ENCODE measurements at places on chromosomes 4 and X.

- DNase-seq: no peak
Measured at GRCh38 chr4:87848622-87849351, 16.0 kb downstream of the MEPE start.

DNA sequence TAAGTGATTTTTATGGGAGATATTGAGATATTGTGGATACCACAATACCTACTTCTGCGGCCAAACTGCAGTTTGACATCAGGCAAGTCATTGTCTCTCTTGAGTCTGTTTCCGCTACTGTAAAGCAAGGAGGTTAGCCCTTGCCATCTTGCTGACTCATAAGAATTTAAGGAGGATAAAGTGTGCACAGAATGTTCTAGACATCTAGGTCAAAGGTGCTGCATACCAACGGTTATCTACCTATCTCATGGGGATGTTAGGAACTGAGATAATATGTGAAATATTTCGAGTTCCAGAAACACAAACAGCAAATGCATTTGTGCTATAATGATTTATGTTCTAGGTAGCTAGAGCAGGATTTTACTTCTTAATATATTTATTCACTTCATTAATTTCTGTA is 211.5 kb upstream of the NR3C2 start:
- DNase-seq: no peak

- DNase-seq: no peak
Measured at GRCh38 chr4:108276690-108277089, 108.0 kb upstream of the LEF1 start.

DNA sequence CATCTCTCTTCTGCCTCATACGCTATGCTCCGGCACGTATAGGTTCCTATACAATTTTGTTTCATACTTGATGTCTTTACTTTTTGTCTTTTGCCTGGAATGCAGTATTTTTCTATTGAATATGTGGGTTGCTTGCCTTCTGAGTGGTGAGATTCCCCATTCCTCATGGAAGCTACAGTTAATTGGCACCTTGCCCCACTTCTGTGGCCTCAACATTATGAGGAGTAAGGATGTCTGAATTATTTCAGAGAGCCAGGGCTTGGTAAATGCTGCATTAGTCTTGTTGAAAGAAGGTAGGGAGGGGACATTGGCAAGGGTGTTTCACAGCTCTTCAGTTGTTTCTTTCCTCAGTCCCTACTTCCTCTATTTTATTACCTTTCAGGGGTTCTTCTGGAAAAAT is 23.0 kb downstream of the CDKL5 start:
- no peak for DNase-seq

- DNase-seq: no peak
Measured at GRCh38 chrX:20409991-20410390, 143.3 kb upstream of the RPS6KA3 start.

GRCh38 chr4:138821331-138821730 is 194.2 kb upstream of the NOCT start:
- DNase-seq: no peak

GRCh38 chr4:152500800-152501434 is 35.0 kb downstream of the FBXW7 start:
- peak; percentile 23 for DNase-seq

DNA sequence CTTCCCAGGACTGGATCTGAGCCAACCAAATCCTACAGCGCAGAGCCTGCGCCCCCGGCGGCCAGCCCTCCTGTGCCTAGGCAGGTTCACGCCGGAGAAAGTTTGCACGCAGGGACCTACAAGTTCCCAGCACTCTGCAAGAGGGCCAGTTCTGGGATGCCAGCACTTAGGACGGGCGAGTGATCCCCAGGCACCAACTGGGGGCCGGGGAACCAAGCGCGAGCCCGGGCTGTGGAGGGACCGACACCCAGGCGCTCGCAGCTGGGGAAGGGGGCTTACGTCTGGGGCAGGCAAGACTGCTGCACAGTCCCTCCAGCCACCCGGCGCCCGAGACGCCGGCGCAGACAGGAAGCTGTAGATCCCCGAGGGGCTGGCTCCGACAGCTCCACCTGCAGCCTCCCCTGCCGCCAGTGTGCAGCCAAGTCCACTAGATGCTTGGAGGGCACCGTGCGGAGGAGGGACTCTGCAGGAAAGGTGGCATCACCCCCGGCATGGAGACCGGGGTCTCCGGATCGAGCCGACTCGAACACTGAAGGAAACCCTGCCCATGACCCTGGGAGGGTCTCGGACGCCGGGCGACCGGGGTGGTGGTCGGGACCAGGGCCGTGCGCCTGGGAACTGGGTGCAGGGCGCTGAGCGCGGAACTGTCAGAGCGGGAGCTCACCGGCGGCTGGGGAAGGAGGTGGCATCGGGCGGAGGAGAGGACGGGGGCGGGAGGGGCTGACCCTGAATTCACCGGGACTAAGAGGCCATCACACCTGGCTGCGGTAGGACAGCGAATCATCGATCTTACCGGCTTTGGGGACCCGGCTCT is 566 bp downstream of the CORIN start:
- no peak for DNase-seq

GRCh38 chr4:102757681-102758080 is 3.1 kb downstream of the MANBA start:
- DNase-seq: no peak

DNA sequence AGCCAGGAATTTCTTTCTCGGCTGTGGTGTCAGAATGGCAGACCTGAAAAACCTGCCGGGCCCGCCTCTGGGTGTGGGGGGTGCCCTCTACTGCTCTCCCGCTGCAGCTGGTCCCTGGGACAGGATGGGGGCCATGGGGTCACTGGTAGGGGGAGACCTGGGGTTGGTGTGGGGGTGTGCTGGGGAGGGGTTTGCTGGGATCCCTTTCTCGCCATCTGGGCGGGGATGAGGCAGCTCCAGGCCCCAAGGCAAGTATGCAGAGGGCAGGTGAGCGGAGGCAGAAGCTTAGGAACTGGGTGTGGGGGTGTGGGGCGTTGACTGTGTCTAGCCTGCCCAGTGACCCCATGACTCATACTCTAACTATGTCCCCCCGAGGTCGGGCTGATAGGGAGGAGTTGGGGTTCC is 884 bp downstream of the CCDC120 start:
- DNase-seq: no peak

DNA sequence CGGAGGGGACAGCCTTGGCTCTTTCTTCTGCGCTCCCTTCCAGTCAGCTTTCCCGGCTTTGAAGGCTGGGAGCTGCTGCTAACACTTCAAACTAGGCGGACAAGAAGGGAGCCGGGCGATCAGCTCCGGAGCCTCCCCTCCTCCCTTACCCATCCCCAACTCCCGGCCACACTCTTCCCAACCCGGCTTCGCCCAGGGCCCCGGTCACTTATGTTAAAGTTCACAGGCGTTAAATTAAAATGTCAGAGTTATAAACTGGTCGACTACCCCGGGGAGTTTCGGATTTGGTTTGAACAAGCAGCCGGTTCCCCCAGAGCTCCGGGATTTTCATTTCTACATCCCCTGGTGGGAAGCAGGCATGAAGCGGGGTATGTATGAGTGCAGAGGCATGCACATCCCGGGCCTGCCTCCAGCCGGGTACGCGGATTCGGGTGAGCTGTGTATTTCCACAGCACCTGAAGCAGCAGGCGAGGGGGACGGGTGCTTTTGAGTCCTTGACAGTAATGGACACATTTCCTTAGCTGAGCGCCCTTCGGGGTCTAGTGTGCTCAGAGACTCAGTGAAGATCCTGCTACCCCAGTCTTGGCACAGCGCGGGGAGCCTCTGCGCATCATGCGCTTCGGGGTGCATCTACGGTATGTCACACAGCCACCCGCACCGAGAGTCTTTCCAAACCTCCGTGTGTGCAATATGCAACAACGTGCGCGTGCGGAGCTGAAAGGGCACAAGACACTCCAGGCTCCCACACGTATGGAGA is 880 bp downstream of the UNC5C start:
- no peak for DNase-seq

Data from stimulated activated CD4-positive, alpha-beta T cell treated with anti-CD3 and anti-CD28 coated beads, Interleukin-1b, Interleukin-23, amount 100 ng/mL, for 1 hour (primary cell).